Mammary epithelial cell (primary cell): ENCODE measurements at places on chromosomes 6 and 20. TPM values are rescaled to one million over a fixed set of nuclear protein-coding genes. Genes with fewer than 3 reads are reported as not detected.

LY6G6F gene
- not detected for polyA plus RNA-seq

GRCh38 chr20:34956751-34957472 lies 1.2 kb downstream of the MYH7B start:
- DNase-seq, result no peak

DNA sequence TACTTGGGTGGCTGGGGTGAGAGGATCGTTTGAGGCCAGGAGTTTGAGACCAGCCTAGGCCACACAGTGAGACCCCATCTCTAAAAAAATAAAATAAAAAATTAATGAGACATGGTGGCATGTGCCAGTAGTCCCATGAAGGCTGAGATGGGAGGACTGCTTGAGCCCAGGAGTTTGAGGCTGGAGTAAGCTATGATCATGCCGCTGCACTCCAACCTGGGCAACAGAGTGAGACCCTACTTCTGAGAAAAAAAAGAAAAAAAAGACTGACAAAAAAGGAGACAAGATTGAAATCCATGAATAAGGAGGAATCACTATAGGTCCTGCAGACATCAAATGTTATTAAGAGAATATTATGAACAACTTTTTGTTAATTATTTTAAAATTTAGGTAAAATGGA lies 23.7 kb upstream of the BPHL start:
- DNase-seq, result no peak

ADGRF1 gene
- 51.5 TPM for polyA plus RNA-seq

GRCh38 chr6:158771399-158772152 lies 47.6 kb downstream of the EZR start:
- DNase-seq, result no peak

SH3BGRL2 gene
- 1.5 TPM for polyA plus RNA-seq

TPD52L1 gene
- 171 TPM for polyA plus RNA-seq

DNA sequence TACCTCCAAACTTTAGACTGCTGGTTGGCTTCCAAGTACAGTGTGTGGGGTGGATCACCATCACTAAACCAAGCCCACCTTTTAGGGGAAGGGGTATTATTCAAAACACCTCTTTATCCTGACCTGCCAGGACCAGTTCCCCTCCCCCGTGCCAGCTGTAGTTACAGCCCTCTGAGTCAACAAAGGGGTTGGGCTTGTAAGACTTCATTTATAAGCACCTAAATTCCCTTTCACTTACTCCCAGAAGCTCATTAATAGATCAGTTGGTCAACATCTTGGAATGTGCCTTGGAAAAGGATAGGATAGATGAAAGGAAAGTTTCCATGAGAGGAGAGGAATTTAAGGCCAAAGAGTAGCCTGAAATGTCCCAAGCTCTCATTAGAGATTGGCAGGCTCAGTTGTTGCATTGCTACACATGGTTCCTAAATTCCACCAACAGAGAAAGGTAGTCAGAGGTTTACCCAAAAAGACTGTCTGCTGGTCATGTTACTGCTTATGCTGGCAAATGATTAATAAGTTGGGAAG lies 59.2 kb downstream of the TNFAIP3 start:
- DNase-seq, result peak; percentile 82

- no peak for DNase-seq
Observed at GRCh38 chr20:24208652-24209051, 220.1 kb upstream of the GGTLC1 start.

GRCh38 chr20:44594730-44595129 lies 12.4 kb downstream of the PKIG start:
- DNase-seq, result peak; percentile 56

GRCh38 chr6:49565855-49566254 lies 15.4 kb downstream of the C6orf141 start:
- DNase-seq, result no peak

DNA sequence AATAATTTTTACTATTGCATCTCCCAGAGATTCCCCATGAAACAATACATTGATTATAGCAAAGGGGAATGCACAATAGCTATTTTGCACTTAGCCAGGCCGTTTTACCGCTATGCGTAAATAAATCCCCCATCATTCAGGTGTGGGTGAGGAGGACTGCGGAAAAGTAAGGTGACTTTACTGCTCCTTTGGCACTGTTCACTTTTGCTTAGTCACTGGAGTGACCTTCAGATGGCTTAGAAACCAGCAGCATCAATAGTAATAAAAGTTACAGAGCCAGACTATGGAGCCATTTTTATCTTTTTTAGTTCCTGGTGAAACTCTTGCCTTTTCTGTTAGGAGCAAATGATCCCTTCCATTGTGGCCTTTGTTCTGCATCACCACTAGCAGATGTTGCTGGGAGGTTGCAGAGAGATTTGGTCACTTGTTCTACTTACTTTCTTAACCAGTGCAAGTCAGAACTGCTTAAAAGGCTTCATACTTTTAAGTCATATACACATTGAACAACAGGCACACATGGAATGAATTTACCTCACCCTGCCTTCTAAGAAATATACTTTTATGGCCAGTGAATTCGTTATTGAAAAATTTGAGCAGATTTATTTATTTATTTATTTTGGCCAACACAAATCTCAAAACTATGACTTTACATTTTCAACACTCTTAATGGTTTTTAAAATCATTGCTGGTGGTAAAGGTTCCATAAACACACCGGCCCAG lies 12.1 kb upstream of the BTBD3 start:
- no peak for DNase-seq

- no peak for DNase-seq
Observed at GRCh38 chr20:32966881-32967781, 37.1 kb downstream of the SUN5 start.
